Stimulated activated CD4-positive, alpha-beta T cell treated with anti-CD3 and anti-CD28 coated beads, Interleukin-4, amount 100 ng/mL, for 4 hours (primary cell): ENCODE measurements at places on chromosomes 7 and 10.

DNA sequence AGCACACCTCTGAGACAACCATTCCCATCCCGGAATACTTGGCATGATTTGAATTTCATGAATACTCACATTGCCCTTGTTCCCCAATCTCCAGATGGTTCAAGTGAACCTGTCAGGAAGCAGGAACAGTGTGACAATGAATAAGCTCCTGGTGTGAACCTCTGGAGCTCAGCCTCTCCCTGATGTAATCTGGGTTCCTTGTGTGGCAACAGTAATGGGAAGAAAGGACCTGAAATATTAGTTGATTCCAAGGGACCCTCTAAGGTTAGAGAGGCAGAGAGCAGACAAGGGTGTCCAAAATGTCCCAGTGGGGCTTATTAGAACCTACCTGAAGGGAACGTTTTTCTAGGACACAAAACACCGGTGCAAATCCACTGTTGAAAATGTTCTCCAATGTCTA, 8.5 kb downstream of the OR2A7 start:
- DNase-seq: no peak

DNA sequence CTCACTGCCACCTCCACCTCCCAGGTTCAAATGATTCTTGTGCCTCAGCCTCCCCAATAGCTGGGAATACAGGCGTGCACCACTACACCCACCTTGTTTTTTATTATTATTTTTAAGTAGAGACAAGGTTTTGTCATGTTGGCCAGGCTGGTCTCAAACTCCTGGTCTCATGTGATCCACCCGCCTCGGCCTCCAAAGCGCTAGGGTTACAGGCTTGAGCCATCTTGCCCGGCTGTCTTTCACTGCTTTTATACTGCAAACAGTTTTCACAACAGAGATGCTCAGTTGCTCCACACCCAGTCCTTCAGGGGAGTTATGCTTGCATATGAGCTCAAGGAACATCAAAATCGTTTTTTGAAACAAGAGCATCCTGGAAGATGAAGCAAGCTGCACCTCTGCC, 1.3 kb upstream of the PRR15 start:
- DNase-seq: no peak

DNA sequence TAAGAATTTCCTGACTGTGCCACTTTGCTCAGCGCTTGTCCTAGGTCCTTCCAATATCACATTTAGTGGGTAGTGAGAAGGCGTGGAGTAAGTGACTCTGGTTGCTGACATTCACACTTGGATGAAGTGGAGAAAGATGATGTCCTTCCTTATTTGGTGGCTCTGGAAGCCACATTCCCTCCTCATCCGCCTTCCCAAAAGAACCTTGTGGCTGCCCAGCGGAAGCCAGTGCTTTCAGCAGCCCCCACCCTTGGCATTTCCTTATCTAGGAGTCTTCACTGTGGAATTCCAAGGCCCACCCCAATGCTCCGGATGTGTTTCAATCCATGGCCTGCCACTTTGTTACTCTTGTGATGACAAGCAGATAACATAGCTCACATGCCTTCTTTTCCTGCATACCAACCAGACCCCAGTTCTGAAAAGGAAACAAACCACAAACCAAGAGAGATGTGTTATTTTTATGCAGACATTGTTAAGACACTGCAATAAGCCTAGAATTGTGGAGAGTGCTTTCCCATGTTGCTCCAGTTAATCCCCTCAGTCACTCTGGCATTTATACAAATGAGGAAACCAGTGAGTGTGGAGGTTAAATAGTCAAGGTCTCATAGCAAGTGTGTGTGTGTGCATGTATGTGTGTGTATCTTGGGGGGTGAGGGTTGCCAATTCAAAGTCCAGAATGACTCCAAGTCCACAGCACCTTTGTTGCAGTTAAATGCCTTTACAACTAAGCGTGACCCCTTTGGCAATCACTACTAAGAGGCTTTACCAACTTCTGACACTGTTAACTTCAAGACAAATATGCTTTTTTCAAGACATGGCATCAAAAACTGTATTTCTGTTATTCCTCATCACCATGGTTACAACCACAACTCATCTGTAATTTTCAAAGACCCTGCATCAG, 10.3 kb upstream of the ANKRD1 start:
- DNase-seq: no peak

DNA sequence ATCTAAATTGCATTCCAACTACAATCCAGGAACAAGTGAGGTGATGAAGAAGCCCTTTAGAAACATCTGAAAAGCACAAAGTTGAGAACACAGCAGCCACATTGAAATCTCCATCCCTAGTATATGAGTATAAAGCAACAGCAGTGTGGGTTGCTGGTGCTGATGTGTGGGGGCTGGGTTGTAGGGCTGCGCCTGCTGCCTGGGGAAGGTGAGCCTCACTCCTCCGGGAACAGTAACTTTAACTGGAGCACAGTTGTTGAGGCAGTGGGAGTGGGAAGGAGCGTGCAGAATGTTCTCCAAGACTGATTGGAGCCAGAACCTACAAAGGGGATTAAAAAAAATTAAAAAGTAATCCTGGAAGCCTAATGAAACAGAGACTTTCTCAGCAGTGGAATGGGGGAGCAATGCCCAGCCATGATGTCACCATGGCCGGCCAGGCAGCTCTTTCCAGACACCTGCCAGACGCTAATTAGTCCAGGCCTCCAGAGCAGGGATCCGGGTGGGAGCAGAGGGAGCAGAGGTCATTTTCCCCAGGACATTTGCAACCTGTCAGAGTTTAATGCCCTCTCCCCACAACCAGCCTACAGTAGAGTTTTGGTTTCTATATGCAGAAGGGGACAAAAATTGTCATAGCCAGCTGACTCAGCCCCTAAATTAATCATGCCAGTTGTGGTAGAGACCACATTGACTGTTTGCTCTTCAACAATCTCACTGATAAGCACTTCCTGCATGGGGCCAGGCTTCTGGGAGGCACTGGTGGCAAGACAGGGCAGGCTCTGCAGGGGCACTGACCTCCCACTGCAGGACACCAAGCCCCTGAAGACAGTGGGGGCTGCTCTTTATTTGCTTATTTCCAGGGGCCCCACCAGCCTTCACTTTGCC, 133.0 kb upstream of the ZNF32 start:
- DNase-seq: no peak

DNA sequence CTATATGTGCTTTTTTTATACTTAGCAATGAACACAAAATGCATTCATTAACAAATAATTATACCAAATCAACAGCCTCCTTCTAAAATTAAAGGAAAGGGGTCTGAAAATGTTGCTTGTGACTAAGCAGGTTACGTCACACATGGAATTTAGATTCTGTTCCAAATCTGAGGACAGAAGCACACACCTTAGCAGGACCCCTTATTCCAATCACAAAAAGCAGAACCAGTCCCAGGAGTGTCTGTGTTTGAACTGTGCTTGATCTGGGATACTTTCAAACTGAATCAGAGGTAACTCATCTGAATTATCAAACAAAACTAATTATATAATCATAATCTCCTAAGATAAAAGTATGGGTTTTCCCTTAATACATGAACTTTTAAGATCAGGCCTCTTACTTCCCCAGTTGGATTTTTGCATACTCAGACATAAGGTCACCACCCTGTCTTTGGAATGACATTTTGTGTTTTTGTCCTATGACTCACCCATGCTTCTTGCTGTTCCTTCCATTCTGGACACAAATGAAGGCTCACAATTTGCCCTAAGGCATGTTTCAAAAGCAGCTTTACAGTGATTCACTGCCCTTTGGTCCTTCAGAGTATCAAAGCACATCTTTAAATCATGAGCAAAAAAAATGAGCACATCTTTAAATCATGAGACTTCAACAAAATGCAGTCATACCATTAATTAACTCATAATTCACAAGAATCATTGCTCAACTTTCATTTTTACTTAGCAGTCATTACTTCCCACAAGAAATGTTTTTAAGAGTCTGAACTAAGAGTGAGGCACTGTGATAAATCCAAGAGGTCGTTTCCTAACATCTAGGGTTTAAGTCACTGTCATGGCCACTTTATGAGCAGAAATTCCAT, 35.5 kb downstream of the SEMA3C start:
- DNase-seq: no peak

DNA sequence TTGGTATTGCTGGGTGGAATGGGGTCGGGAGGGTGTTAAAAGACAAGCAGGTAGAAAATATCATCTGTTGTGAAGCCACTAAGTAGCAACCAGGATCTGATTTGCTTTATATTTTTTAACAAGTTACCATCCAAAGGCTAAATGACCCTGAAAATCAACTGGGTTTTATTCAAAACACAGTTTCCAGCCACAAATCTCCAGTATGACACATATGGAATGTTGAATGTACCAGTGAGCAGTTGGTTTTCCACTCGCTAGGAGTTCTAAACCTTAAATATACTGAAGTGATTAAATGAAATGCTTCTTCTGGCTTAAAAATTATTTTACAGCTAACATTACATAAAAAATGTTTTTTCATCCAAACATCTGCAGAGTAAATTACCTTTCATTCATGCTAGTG, 112.5 kb downstream of the PDE1C start:
- no peak for DNase-seq

- DNase-seq: no peak
Measured at GRCh38 chr7:70706204-70706603, 425.7 kb upstream of the GALNT17 start.

GRCh38 chr10:68435803-68436202, 28.7 kb upstream of the RUFY2 start:
- no peak for DNase-seq
